Activated naive CD8-positive, alpha-beta T cell treated with anti-CD3 and anti-CD28 coated beads, Interleukin-2, amount 10 ng/mL, durations not matched to agents 7 days and 5 days (primary cell): ENCODE measurements at places on chromosomes 6 and 20. TPM values are rescaled to one million over a fixed set of nuclear protein-coding genes. Genes with fewer than 3 reads are reported as not detected.

The PROCR gene
- 2.1 TPM for total RNA-seq

The PI16 gene
- 0.37 TPM for total RNA-seq

The ADGB gene
- total RNA-seq, result not detected

The SCRT2 gene
- total RNA-seq, result not detected

GRCh38 chr6:29726001-29726400 is 2.8 kb downstream of the HLA-F start:
- H3K4me1 ChIP-seq, result peaks cover 45% of the 10 kb centered on the region
- peak overlapping the region; percentile 26 for H3K27ac ChIP-seq
- H3K36me3 ChIP-seq, result peaks cover 46% of the 10 kb centered on the region
- DNase-seq, result no peak

DNA sequence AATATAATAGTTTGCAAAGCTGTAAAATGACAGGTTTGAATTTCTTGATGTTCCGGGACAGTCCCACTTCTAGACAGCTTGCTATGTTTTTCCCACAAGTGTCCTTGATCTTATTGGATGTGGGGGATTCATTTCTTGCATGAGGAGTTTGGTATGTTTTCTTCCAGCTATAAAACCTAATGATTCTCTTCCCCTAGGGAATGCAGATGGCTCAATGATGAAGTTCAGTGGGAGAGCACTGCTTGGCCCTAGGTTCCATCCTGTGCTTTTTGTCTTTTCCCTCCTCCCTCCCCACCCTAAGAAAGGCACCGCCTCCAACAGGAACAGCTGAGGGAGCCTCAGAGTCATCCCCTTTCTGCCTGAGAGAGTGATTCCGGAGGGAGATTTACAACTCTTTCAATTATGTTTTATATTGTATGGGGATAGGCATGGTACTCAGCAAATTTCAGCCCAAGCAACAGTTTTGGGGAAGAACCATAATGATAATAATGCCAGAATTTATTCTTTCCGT is 149.2 kb downstream of the PHACTR1 start:
- H3K36me3 ChIP-seq, result no peaks in the 10 kb centered on the region
- H3K27me3 ChIP-seq, result peaks cover 6% of the 10 kb centered on the region
- H3K27ac ChIP-seq, result no peak overlapping the region
- H3K4me3 ChIP-seq, result no peak overlapping the region
- no peak for DNase-seq
- no peaks in the 10 kb centered on the region for H3K4me1 ChIP-seq

- H3K36me3 ChIP-seq, result no peaks in the 10 kb centered on the region
These were observed 198.2 kb upstream of the PDE10A start for GRCh38 chr6:165861226-165861625.

DNA sequence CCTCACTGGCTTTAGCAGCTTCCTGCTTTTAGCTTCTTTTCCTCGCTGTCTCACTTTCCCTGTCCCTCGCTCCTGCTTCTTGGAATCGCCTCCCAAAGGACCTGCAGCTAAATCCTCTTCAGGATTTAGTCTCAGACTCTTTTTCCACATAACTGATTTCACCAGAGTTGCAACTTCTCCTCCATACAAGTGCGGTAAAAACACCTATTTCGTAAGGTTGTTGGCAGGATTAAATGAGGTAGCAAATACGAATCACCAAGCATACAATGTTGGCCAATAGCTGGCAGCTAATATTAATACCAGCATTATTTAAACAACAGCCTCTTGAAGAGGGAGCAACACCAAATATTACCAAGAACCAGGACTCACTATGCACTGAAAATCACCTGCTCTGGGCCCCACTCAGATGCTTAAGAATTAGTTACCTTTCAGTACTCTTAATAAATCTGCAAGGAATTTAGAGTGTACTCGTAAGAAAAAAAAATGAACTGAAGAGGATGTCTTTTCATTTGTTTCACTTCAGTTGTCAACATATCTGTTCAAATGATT is 123.0 kb downstream of the DTNBP1 start:
- no peaks in the 10 kb centered on the region for H3K4me1 ChIP-seq
- no peak overlapping the region for H3K4me3 ChIP-seq
- H3K27me3 ChIP-seq, result no peaks in the 10 kb centered on the region
- peaks cover 14% of the 10 kb centered on the region for H3K36me3 ChIP-seq
- no peak for DNase-seq
- no peak overlapping the region for H3K27ac ChIP-seq

DNA sequence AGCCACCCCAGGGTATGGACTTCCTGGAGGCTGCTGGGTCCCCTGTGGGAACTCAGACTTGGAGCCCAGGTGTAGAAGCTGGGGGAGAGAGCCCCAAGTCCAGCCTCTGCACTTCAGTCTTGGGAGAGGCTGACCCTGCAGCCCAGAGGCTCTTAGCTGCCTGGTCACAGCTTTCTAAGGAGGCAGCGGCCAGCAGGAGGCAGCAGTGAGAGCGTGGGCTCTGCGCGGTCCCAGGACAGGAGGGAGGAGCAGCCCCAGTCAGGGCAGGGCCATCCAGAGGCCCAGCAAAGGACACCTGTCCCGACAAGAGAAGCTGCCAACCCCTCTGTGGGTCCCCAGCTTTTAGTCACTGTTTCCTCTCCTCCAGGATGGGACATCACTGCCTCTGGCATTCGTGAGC is 9.4 kb downstream of the TREML2 start:
- H3K27ac ChIP-seq, result peak overlapping the region; percentile 30
- no peaks in the 10 kb centered on the region for H3K27me3 ChIP-seq
- H3K4me3 ChIP-seq, result no peak overlapping the region
- H3K36me3 ChIP-seq, result peaks cover 57% of the 10 kb centered on the region
- DNase-seq, result no peak

- H3K4me1 ChIP-seq, result peaks cover 53% of the 10 kb centered on the region
- peak overlapping the region; percentile 83 for H3K4me3 ChIP-seq
- H3K27ac ChIP-seq, result peak overlapping the region; percentile 84
- H3K36me3 ChIP-seq, result peaks cover 61% of the 10 kb centered on the region
These were observed 7.1 kb downstream of the RBM38 start for GRCh38 chr20:57398231-57398821.

- no peak overlapping the region for H3K4me3 ChIP-seq
- H3K36me3 ChIP-seq, result no peaks in the 10 kb centered on the region
- H3K4me1 ChIP-seq, result no peaks in the 10 kb centered on the region
- no peak for DNase-seq
- no peak overlapping the region for H3K27ac ChIP-seq
These were observed 162.4 kb downstream of the CD109 start for GRCh38 chr6:73858376-73858775.
